ENCODE measurements at places on chromosomes 3 and 15.

- no peak for DNase-seq
Measured at GRCh38 chr3:150840802-150841515, 64.3 kb downstream of the MINDY4B start.

- no peak for DNase-seq
Measured at GRCh38 chr3:113637756-113638155, 58.7 kb downstream of the USF3 start.

DNA sequence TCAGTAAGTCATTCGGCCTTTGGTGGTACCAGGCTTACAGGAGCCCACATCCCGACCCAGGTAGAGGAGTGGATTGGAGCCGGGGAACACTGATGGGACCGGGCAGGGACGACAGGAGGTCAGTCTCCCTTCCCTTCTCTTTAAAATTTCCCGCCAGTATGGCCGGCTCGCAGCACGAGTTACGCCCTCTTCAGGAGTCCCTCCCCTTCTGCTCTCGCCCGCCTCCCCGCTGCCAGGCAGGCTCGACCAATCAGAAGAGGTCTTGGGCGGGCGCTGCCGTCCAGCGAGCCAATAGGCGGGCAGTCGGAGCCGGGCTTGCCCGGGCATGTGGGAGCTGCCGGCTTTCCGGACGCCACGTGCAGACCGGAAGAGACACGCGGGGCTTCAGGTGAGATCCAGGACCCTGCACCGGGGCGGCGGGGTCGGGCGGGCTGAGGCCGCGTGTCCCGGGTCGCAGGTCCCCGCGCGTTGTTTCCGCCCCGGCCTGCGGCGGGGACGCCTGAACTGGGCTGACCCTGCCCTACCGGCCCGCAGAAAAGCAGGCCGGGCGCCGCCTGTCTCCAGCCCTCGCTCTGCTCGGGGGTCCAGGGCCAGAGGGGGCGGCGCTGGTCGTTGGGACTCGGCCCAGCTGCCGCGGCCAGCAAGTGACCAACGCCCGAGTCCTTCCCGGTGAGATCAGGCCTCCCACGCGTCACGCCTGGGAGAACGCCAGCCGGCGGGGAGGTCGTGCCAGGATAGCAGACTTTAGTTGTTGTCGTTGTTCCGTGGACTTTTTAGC is at the start of gene AEN:
Gene AEN, plus strand, starts transcription at position 346 of the 778 bp plus-strand sequence. CDS start 4,870 bp downstream, outside the sequence.
- DNase-seq, result peak; percentile 96

GRCh38 chr3:171663805-171664204 is 146.5 kb downstream of the PLD1 start:
- no peak for DNase-seq

DNA sequence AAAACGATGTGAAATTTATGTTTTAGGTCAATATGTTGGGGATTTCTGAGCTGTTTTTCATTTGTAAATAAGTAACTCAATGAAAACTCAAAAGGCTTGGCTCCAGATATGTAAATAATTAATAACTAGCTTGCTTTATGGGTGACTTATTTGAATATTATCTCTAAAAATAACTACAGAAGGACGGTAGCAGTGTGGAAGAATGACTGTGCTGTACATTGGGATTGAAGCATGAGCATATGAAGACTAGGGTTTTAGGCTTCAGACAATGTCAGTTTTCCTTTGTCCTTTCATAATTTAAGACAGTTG is 343.9 kb downstream of the GRM7 start:
- no peak for DNase-seq

Data from activated naive CD4-positive, alpha-beta T cell treated with Interleukin-2 at 50 U/mL for 16 hours (primary cell).